GM23338 (cell line): ENCODE measurements at places on chromosomes 1 and 21.

DNA sequence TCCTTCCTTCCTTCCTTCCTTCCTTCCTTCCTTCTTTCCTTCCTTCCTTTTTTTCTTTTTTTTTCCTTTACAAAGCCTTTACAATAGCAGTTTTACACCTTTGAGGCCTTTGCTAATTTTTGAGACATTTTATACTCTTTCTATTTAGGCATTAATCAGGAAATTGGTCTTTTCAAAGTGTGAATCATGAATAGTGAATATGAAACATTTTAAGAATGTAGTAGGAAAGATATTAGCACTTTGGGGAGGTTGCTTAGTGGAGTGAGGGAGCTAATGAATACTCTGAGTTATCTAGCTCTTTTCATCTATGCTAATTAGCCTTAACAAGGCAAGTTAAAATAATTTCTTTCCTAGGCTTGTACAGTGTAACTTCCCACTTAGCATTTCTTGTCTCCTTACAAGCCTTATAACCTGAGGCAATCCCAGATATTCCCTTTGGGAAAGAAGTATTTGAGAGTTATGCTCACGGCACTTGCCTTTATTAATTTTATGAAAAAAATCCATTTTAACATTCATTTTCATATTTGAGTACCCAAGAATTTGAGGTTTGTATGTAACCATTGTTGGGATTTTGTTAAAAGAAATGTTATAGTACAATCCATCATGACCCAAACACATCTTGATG, 122.6 kb downstream of the NTNG1 start:
- DNase-seq: no peak

GRCh38 chr1:28087614-28088167, 719 bp downstream of the EYA3 start:
- DNase-seq: peak; percentile 70

- DNase-seq: no peak
These were observed 192.5 kb upstream of the ZRANB2 start for GRCh38 chr1:71273334-71273733.

GRCh38 chr1:1960480-1961196, 41.6 kb upstream of the TMEM52 start:
- DNase-seq: no peak

DNA sequence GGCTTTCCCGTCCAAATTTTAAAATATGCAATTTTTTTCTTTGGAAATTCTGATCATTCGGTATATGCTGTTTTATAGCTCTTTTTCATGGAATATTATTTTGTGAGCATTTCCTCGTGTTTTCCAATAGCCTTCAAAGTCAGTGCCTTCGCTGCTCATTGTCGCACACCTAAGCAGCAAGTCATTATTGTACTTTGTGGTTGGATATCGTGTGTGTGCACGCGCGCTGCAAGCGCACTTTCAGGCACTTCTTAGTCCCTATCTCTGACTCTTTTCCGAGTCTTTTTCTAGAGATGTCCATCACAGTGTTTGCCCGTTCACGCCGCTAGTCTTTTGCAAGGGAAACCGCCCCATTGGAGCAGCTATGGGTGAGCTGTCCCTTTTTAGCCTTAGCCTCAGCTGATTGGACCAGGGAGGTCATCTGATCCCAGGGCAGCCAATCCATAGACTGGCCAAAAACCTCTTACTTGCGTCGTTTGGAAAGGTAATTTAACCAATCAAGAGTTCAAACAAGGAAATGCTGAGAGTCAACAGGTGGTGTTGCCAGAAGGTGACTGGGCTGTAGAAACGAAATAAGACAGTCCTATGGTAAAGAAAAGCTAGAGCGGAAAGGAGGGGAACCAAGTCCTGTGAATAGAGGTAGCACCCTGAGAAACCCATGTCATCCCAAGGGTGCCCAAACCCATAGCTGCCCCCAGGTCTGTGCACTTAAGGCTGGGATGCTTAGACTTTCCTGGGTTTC, 710 bp upstream of the HYI start:
- DNase-seq: peak; percentile 97

DNA sequence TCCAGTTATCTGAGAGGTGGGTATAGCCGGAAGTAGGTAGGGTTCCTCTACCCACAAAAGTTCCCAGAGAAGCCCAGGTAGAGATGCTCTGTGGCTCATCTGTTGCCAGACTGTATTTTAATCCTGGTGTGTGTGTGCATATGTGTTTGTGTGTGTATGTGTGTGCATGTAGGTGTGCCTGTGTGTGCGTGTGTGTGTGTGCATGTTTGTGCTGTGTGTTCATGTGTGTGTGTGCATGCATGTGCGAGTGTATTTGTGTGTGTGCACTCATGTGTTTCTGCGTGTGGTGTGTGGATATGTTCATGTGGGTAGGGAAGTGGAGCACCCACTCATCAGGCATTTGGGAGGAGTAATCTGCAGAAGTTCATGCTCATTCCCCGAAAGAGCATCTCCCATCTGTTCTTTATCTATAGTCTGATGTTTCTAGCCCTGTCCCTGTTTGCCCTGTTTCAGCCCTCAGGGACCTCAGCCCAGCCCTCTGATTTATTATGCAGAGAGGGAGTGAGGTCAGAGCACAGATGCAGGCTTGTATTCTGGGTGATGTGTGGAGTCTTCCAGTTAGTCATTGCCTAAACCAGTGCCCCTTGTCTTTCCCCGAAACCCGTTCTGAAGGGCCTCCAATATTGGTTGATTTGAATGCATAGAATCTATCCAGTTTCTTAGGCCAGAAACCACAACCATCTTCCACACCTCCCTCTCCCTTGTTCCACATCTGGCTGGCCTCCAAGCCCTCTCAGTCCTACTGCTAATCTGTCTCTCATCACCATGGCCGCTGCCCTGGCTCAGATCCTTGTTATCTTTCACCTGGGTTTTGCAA, 69.1 kb downstream of the DISC1 start:
- DNase-seq: no peak

- no peak for DNase-seq
These were observed 5.8 kb downstream of the ELF3 start for GRCh38 chr1:202016022-202016810.

- DNase-seq: no peak
These were observed 35.5 kb upstream of the IRF2BP2 start for GRCh38 chr1:234645474-234645953.

DNA sequence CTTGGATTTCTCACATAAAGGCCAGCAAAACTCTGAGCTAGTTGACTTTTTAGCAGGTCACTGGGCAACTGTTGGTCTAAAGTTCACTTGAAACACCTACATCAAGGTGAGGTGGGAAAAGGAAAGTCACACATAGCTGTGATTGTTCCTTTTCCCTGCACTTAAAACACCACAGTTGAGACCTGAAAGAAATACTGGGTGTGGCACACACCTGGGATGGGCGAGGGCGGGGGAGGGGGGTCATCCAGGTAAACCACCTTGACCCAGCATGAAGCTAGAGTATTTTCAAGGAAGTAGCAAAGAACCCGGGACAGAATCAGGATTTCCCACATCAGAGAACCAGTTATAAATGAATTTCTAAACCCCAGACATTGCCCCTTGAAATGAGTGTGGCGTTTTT, 26.4 kb downstream of the ZNF697 start:
- no peak for DNase-seq

GRCh38 chr1:88700425-88701013, 16.4 kb downstream of the PKN2 start:
- no peak for DNase-seq

DNA sequence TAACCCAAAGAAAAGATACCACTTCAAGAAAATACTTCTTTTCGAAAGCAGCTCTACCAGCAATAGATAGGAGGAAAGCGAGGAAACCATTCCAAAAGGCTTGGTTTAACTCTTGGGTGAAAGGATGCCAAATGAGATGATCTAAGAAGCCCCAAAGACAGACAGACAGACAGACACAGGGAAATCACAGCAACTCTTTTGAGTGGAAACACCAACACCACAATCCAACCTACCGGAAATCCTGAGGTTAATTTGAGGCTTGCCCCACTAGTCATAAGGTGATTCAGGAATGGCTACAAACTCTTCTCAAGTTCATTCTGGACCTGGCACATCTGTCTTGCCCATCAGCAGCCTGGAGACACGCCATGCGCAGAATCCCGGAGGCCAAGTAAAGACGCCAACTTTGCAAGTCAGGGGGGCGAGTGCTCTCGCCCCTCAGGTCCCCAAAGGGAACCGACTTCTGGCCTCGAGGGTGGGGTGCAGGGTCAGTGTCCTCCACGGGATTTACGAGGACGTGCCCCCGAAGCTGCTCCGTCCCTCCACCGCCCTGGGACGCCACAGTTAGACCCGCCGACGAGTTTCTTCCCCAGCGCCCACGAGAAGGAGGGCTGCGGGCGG, 778 bp downstream of the EVI5 start:
- DNase-seq: peak; percentile 28

DNA sequence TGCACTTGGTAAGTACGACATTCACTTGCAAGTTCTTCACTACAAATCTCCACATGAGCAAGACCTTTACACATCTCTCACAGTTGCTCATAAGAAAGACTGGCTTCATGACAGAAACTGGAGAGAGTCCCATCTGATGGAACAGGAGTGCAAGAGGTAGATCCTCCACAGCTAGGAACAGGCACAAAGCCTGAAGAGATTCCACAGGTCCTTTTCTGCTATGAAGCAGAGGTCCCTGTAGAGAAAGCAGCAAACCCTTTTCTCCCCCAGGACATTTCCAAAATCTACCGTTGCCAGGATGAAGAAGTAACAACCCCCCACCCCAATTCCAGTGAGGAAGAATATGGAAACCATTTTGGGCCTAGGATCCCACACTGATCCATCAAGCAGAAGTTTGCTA, 47.3 kb downstream of the EIF4G3 start:
- DNase-seq: no peak

DNA sequence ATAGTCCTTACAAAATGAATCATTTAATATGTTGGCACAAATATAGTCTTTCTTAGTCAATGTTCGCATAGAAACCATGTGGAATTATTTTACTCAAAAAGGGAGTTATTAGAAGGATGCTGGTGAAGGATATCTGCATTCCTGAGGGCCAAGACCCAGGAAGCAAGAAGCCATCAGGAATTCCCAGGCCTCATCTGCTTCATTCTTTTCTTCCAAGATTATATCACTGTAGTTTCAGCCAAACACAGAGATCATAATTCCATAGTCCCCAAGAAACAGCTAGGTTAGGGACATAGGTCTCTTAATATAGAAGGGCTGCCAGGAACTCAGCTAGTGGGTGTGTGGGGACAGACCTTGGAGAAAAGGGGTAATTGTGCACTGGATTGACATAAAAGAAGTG, 28.6 kb upstream of the DISC1 start:
- no peak for DNase-seq

DNA sequence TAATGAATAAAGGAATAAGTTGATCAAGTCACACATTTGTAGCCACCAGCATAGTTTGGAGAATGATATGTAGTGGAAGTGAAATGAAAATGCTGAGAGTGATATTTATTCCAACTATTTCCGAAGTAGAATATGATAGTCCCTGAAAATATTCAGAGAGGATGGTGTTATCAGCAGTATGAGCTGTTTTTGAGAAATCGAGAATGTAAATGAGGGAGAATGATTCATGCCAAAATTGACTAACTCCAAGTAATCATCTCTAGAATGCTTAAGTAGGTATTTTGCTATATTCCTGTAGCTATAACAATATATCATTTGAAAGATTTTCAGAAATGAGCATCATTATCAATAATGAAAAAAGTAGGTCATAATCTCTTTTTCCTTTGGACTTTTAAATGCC, 178.9 kb downstream of the PDE4B start:
- DNase-seq: no peak

DNA sequence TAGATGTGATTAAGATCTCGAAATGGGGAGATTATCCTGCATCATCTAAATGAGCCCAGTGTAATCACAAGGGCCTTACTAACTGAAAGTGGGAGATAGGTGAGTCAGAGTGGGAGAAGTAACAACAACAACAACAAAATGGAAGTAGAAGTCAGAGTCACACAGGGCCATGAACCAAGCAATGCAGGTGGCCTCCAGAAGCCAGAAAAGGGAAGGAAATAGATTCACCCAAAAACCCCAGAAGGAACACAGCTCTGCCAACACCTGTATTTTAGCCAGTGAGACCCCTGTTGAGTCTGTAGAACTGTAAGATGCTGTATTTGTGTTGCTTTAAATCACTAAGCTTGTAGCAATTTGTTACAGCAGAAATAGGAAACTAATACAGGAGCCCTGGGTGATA, 4.1 kb downstream of the TAGLN2 start:
- DNase-seq: no peak

- no peak for DNase-seq
These were observed 234.0 kb downstream of the TM2D1 start for GRCh38 chr1:61490924-61491323.

GRCh38 chr1:243917177-243917862, 67.3 kb upstream of the AKT3 start:
- peak; percentile 83 for DNase-seq

DNA sequence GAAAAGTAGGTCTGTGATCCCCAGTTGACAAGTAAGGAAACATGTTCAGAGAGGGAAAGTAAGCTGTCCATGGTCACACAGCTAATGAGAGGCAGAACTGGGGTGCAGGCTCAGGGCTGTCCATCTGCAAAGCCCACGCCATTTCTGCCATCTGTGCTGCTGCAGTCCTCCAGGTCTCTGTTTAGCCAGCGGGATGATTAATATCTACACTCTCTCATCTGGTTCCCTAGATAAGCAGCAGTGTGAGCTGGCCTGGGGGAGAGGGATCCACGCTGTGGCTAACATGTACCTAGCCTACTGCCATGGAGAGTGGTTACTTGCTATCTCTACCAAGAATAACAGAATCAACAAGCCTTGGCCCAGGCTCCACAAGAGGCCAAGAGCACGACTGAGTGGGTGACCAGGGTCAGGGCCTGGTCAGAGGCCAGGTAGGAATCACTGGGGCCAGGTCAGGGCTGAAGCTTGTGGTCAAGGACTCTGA, 75.2 kb downstream of the TRABD2B start:
- DNase-seq: no peak

GRCh38 chr1:17250601-17251000, 1.7 kb downstream of the PADI3 start:
- no peak for DNase-seq

DNA sequence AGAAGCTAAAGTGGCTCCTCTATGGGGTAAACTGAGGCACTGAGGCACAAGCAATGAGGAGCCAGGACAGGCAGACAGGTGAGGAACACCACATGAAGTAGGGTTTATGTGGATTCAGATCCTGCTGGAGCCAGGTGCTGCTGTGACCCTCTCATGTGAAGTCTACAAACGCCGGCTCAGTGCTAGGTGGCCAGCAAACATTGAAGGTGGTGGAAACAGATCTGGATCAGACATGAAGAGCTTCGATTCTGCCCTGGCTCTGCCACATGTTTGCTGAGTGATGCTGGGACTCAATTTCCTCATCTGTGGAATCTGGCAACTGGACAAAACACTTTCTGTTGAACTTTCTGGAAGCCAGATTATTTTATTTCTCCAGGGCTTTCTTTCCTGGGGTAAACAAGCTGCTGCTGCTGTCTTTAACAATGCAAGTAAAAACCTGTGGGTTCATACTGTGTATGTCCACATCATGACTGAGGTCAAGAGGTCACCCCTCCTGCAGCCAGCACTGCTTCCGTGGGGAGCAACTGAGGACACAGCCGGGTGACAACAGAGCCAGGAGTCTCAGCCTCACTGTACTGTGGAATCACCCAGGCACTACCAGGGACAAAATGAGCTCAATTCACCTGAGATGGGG, 33.3 kb downstream of the HMGB4 start:
- DNase-seq: no peak
